ENCODE measurements at places on chromosomes 6 and 20.
A peak's percentile ranks its signal among the peaks of the same experiment; 100 is the strongest.

DNA sequence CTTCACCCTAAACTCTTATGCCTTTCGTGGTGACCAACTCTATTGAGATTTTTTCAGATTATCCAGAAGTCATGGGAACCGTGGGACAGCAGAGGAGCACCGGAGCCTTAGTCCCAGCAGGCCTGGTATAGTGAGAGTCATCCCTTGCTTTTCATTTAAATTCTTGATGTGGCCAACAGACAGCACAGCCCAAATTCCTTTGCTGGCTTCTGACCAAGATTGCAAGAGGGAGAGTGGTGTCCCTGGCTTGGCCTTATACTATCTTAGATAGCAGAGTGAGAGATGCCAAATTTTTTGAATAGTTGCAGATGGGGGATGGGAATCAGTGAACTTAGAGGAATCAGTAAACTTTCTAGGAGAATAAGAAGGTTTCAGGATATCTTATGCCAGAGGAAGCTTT lies 7.8 kb downstream of the STX11 start:
- DNase-seq, result peak; percentile 28

GRCh38 chr6:31861919-31862343 lies 690 bp downstream of the NEU1 start:
- no peak for DNase-seq

- DNase-seq, result no peak
Measured at GRCh38 chr6:11110921-11111768, at the start of gene ERVFRD-1. Gene ERVFRD-1, minus strand, starts transcription at chr6:11111725. Its CDS starts 6,415 bp downstream, at chr6:11105310.

- no peak for DNase-seq
Measured at GRCh38 chr6:29617782-29618554, 15.0 kb downstream of the GABBR1 start.

GRCh38 chr6:656460-657252 lies at the start of gene HUS1B:
Gene HUS1B, minus strand, starts transcription at chr6:657100. Its CDS starts 156 bp downstream, at chr6:656944.
- DNase-seq, result no peak

GRCh38 chr20:60653111-60653845 lies 598.8 kb upstream of the CDH4 start:
- DNase-seq, result no peak

DNA sequence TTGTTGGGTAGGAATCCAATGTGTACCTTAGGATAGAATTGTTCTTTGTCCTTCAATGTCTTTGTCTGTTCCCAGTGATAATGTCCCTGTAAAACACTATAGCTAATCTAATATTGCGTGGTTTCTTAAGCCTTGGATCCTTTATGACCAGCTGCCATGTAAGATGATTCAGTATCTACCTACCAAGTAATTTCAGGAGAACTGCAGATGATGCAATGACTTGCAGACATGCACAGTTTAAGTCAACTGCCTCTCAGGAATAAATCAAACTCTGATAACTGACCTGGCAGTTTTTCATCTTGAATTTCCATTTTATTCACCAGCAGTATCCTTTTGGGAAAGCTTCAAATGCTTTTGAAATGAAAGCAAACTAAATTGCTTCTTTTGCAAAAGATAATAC lies 157.8 kb downstream of the TPBG start:
- DNase-seq, result no peak

GRCh38 chr6:122563364-122564052 lies 46.7 kb upstream of the PKIB start:
- no peak for DNase-seq

- no peak for DNase-seq
Measured at GRCh38 chr6:105499931-105500330, 97.0 kb upstream of the PREP start.

- DNase-seq, result no peak
Measured at GRCh38 chr6:115753446-115753845, 307.2 kb downstream of the FRK start.

- no peak for DNase-seq
Measured at GRCh38 chr6:21033575-21034026, 499.3 kb downstream of the CDKAL1 start.

- DNase-seq, result no peak
Measured at GRCh38 chr6:29627755-29628418, 5.1 kb downstream of the GABBR1 start.

- no peak for DNase-seq
Measured at GRCh38 chr20:17693444-17694001, 6.2 kb upstream of the BANF2 start.

DNA sequence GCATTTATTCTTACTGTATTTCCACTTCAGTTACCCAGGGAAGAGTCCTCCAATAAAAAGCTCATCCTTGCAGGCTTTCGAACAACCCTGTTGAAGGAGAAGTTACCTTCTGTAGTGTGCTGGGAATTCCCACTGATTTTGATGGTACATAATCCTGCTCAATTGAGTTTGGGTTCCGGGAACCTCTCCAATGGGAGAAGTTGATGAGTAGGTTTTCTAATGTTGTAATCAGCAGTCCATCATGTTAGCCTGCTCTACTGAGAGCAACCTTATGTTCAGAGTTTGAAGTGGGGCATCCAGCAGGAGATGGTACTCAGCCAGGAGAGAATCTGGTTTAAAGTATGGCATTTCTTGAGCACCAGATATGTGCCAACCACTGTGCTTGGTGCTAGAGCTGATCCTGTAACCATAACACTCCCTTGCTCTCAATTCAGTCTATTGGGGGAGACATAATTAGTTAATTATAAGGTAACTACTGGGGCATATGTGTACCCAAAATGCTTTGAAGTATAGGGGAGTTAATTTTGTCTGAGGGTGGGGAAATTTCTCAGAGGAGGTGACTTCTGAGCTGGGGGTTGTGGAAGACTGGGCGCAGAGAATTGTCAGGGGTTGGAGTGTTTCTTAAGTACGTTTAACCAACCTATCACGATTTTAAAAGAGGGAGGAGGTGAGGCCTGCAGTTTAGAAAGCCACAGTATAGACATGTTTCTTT lies 2.1 kb downstream of the TOP1 start:
- DNase-seq, result no peak

- DNase-seq, result no peak
Measured at GRCh38 chr20:10551732-10552724, 116.9 kb downstream of the SLX4IP start.

GRCh38 chr6:53795340-53795701 lies 516 bp downstream of the LRRC1 start:
- peak; percentile 42 for DNase-seq

- DNase-seq, result no peak
Measured at GRCh38 chr6:109486068-109486467, 3.0 kb upstream of the ZBTB24 start.

GRCh38 chr6:102520966-102521365 lies 1127.5 kb downstream of the GRIK2 start:
- no peak for DNase-seq

DNA sequence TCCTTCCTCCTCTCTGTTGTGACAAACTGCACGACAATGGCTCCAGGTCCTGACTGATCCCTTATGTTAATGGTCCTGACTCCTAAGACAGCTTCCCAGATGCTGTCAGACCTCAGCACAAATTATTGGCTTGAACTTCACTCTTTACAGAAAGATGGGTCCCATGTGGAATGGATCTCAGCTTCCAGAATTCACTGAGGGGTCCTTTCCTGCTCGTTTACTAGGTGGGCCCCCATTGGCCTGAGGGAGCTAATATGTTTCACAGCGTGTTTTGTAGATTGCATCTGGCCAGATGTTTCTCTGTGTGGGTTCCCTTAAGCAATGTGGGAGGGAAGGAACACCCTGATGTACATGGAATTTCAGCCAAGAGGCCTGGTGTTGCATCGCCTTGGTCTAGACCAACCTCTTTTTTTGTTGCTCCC lies 826.6 kb downstream of the MAFB start:
- DNase-seq, result peak; percentile 38

DNA sequence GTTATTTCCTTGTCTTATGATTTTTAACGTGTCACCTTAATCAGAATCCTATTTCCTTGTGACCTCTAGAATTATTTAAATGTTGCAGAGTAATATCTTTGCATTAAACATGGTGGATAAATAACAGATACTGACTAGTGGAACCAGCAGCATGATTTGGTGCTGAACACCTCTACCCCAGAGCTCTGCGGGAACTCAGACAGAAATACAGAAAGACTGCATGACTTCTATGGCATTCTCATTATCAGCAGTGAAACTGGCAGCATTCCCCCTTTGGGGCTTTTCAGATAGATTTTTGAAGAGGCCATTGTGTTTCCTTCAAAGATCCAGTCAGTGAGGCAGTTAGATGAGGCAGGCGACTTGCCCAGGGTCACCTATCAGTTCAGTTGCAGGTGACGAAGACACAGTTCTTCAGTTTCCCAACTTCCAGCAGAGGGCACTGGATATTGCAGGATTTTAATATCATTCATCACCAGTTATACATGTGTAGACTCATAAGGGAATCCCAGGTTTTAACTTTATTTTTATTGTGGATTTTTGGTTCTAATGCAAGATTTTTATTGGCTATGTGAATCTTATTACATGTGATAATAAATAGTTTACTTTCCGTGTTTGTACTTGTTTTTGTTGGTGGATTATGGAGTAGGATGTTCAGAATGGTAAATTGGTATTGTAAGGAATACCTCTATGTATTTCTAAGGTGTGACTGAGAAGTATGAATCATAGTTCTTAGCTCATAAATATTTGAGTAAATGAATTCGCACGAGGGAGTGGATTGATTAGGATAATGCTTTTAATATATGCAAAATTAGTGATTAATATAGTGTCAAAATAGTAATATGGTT lies 81.3 kb downstream of the AFDN start:
- peak; percentile 44 for DNase-seq

GRCh38 chr6:11055127-11055627 lies 11.1 kb upstream of the ELOVL2 start:
- no peak for DNase-seq

DNA sequence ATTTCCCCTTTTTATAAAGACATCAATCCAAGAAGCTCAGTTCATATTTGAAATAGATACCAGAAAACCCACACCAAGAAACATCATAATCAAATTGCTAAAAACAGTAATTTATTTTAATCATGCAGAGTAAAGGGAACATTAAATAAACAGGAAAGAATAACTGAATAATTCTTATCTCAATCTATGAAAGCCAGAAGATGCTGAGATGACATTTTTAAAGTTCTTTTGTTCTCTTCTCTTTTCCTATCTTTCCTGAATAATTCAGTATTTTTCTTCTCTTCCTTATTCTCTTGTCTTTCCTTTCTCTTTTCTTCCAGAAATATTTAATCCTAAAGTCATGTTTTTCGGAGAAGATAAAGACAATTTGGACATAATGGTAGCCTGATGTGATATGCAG lies 259.0 kb upstream of the OPRM1 start:
- no peak for DNase-seq

- DNase-seq, result no peak
Measured at GRCh38 chr6:149239573-149240209, 77.8 kb upstream of the TAB2 start.

DNA sequence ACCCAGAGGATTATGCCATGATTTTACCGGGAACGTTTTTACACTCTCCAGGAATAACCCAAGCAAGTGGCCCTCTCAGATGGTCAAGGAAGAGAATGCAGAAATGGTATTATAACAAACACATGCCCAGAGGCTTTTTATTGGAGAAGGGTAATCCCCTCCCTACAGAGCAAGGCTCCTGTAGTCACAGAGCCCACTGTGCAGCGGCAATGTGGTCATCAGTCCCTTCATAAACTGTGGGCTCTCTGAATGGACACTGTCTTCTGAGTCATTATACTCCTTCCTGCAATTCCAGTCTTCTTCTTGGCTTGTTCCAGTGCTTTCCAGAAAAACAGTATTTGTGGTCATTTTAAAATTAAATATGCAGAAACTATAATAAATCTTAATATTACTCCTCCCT lies 74.7 kb downstream of the LAMA4 start:
- no peak for DNase-seq

GRCh38 chr20:23129266-23129665 lies 43.1 kb upstream of the CD93 start:
- no peak for DNase-seq

- no peak for DNase-seq
Measured at GRCh38 chr20:13676682-13677081, 38.0 kb upstream of the TASP1 start.

DNA sequence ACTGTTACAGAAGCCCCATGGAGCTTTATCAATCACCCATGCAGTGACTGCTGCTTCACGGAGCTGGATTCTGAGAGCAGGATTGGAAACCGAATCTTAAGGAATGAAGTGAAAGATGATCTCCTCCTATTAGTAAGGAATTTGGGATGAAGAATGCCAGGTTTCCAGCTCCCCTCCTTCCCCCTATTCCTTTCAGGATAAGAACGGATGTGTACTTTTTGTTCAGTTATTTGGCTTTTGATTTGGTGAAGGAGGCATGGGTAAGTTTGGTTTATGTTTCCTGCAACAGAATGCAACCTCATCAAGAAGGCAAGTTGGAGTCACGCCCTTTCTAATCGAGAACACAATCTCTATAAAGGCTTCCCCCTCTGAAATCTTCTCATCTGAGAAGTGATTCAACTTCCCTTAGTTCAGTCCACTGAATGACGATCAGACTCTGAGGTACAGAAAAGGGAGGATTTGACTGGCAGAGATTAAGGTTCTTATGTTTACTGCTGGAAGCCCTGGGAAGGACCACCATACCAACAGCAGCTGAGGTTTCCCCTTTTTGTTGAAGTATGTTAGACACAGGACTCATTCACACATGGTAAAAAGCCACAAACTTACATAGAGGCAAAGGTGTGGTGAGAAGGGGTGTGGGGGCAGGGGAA lies 5.5 kb downstream of the ELMO2 start:
- no peak for DNase-seq

GRCh38 chr6:167811442-167812087 lies 15.1 kb upstream of the AFDN start:
- no peak for DNase-seq

- DNase-seq, result peak; percentile 70
Measured at GRCh38 chr20:36439040-36439730, 102.1 kb upstream of the MYL9 start.

DNA sequence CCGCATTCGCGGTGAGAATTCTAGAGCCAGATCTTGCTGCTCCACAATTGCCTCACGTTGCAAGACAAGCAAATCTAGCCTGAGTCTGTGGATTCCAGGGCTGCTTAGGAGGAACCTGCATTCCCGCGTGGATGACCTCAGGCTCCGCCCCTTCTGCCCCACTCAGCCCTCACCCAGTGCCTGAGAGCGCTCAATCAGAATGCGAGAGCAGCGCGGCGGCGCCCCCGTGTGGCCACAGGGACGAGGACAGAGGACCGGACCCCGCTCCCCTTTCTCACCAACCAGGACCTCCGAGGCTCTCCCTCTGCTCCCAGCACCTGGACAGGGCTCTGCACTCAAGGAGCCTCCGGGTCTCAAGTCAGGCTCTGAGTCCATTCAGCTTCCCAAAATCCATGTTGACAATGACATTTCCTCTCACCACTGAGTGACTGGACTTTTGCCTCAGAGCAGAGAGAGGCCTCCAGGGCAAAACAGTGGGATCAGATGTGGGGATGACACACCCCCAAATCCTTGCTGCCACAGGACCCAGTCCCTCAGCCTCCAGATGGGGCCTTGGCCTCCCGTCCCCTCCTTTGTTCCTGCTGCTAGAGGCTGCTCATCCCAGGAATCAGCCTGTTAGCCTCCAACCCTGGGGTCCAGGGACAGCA lies 52.0 kb downstream of the RPP21 start:
- DNase-seq, result peak; percentile 47

GRCh38 chr6:30814146-30815040 lies 69.9 kb upstream of the DDR1 start:
- peak; percentile 84 for DNase-seq
